ENCODE measurements at places on chromosomes 1 and 21.

DNA sequence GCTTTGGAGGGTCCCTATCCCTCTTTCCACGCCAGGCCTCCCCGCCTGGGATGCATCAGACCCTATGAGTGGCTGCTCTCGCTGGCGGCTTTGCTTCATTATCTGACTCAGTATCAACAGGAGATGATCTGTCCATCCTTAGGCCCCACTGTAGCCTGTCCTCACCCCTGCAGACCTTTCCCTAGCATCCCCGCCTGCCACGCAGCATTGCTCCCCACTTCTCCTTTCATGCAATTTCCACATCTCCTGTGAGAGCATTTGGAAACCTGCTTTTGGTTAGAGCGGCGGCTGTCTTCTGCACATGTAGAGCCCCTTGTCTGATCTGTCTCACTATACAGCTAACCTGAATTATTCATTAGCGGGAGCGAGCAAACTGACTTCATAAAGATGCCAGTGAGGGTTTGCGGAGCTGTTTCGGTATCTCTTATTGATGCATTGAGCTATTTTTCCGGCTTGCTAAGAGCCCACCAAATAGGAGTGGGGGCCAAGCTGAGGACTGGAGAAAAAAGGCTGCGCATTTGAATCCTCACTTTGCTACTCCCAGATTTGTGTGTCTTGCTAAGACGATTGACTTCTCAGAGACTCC, 40.0 kb upstream of the ATP2B4 start:
- no peak for DNase-seq

DNA sequence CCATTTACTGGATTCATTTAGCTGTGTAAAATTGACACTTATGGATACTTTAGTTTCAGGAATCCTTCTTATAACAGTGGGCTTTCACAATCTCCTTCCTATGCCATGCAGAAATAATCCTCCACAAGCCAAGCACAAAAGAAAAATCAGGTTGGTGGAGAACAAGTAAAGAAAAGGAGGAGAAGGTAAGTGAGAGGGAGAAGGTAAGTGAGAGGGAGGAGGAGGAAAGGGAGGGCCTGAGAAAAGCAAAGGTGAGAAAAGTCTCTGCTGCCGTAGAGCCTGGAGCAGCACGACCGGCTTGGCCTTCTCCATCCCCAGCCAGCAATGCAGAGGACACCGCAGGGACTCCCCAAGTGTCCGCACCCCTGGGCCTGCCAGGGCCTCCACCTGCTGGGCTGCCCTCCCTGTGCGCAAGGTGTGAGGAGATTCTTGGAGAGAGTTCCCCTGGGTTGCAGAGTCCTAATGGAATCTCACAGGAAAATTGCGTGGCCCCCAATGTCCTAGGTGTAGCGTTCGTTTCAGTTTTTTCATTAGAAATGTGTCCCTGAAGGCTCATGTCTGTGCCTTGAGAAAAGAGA, 39.0 kb downstream of the PRMT2 start:
- DNase-seq = no peak

- no peak for DNase-seq
Observed at GRCh38 chr1:231923491-231924041, 297.0 kb downstream of the DISC1 start.

DNA sequence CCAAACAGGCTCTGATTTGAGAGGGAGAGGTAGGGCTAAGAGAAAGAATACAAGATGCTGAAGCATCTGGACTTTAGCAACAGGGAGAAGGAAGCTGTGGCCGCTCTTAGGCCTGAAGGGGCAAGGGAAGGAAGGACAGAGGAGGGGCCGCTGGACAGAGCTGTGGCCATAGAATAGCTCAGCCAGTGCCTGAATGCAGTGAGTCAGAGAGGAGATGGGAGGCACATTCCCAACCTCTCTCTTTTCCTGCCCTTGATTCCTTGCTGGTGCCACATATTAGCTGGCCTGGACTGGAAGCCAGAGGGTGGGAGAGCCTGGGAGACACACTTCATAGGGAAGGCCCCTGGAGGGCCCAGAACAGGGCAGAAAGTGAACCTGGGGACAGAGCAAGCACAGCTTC, 83.4 kb upstream of the POU3F1 start:
- DNase-seq = no peak

- no peak for DNase-seq
Observed at GRCh38 chr1:206793620-206794019, 21.3 kb upstream of the IL10 start.

DNA sequence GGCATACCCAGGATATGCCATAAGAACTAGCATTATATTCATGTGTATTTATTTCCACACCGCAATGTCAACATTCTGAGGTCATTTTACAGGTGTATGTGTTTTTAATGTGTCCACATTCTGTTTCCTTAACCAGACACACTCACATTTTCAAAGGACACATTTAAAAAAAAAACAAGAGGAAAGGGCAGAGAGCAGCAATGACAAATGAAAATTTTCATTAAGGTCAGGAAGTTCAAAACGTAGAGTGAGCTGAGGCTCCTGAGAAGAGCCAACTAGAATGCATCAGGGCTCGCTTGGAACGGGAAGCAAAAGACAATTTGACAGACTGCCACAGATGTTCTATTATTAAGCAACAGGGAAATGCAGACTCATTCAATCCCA, 4.8 kb upstream of the GNPAT start:
- no peak for DNase-seq

- no peak for DNase-seq
Observed at GRCh38 chr21:45332415-45332814, 44.7 kb upstream of the POFUT2 start.

GRCh38 chr1:227059076-227059475, 119.0 kb downstream of the COQ8A start:
- DNase-seq = no peak

GRCh38 chr1:182910143-182910542, 42.8 kb downstream of the SHCBP1L start:
- no peak for DNase-seq

DNA sequence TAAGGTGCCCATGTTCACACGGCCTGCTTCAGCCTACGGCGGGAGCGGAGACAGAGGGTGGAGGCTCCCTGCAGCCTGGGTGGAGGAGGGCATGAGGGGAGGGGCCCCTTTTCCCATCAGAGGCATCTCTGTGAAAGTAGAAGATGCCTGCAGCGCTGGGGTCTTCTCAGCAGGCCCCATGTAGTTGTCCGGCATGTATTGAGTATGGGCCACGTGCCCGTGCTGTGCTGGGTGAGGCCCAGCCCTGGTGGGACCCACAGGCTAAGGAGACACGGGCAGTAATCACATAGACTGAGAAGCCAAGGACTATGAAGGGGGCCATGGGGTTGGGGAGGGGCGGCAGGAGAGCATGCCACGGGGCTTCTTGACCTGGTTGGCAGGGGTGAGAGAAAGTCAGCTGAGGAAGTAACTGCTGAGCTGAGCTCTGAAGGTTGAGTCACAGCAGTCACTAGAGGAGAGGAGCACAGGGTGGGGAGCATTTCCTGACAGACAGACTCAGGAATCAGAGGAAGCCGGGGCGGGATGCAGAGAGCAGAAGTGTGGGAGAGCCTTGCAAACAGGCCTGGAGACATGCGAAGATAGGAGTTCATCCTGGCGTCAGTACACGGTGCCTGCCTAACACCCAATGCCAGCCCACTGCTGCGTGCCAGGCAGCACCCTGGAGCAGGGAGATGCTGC, 21.6 kb downstream of the PSEN2 start:
- no peak for DNase-seq

DNA sequence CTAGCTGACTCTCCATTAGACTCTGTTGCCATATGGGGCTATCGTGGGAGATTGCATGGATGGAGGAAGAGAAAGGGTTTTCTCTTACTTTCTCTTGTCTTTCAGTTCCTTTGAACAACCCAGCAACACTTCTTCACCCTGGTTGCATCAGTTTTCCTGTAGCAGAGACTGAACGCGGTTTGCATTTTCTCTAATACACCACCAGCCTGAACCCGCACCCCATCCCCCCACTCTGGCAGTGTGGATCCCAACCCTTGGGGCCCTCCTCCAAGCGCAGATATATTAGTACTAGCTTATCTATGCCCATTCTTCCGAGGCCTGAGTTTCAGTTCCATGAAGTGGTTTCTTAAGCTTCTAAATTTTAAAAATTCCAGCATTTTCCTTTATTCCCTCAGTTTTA, 12.6 kb downstream of the DR1 start:
- no peak for DNase-seq

DNA sequence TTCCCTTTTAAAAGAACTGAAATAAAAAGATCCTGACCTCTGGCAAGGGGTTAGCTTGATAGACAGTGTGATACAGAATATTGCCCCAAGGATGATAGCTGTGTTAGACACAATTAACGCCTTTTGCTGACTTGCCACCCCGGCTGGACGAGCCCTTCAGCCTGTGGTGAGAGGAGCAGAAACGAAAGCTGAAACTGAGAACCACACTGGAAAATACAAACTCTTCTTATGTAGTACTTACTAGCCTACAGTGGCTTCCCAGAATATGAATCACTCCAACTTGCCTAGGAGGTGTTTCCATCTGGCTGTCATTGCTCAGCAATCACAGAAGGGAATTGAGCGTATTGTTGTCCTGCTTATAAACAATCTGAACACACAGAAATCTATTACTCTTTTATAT, 22.9 kb downstream of the SAMSN1 start:
- DNase-seq = no peak

- DNase-seq = no peak
Observed at GRCh38 chr1:216350186-216350585, 73.1 kb downstream of the USH2A start.

DNA sequence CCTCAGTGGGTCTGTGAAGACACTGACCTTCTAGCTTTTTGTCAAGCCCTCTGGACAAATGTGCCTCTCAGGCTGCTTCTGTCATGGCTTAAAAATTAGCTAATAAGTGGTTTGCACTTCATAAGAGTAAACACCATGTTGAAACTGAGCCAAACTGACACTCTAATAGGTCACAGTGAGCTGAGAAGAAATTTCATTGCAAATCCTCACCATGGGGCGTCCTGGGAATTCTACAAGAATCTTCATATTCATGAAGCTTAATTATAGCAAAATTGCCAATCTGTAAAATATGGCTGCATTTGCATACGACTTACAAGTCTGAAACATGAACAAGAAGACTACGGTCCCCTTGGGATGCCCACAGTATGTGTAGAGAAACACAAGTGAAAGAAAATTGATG, 188.6 kb downstream of the DSCAM start:
- peak; percentile 22 for DNase-seq

GRCh38 chr1:172090511-172090817, 249.2 kb downstream of the DNM3 start:
- no peak for DNase-seq

DNA sequence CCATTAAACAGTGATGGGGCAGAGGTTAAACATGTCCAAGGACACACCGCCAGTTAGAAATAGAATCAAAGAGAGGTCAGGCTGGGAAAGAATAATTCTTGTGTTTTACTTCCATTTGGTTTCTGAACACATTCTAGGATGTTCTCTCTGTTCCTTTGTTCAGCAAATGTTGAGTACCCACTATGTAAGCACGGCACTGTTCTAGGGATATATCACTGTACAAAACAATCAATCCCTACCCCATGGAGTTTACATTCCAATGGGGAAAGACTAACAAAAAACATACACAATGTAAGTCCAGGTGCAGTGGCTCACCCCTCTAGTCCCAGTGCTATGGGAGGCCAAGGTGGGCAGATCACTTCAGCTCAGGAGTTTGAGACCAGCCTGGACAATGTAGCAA, 6.2 kb downstream of the MYOCOS start:
- no peak for DNase-seq

- no peak for DNase-seq
Observed at GRCh38 chr1:217072926-217073325, 349.7 kb upstream of the ESRRG start.

DNA sequence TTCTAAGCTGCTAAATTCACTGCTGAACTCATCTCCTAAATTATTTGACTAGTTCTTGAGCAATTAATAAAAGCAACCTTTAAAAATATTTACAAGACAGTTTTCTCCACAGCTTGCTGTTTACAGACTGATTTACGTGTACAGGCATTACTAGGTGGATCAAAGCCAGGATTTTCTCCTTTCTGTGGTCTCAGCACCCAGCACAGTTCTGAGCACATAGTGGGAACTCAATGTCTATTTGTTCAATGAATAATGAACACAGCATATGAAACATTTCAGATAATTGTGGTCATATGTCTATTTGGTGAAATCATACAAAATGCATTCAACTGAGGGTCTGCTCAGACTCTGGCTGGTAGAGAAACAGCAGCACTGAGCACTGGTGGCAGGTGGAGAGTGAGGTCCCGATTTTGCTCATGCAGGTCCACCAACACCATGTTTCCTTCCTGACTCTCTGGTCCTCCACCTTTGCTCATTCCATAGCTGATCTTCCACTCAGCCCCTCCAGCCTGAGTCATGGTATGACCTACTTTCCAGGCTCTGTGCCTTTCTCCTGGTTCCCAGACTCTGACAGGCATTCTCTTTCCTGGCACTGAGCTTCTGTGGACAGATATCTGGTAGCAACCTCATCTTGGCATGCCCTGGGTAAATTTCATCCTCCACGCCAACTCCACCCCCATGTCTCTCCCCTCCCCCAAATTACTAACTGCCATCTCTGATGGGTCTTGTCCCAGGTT, 311.3 kb downstream of the TGFB2 start:
- DNase-seq = no peak

DNA sequence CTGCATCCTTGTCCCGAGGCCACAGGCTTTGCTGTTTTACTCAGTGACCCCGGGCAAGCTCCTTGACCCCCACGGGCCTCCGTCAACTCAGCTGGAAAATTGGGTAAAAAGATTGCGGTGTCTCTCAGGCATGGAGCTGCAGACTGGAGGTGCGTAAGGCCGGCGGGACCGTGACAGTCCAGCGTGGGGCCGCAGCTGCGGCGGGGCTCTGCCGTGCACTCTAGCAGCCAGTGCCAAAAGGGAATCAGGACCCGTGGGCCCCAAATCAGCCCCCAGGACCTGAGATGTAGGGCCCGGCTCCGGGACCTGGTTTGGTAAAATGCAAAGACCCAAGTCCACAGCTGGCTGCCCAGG, 158.3 kb downstream of the PRDM16 start:
- no peak for DNase-seq

GRCh38 chr1:12477314-12477713, 140.7 kb downstream of the DHRS3 start:
- DNase-seq = no peak

DNA sequence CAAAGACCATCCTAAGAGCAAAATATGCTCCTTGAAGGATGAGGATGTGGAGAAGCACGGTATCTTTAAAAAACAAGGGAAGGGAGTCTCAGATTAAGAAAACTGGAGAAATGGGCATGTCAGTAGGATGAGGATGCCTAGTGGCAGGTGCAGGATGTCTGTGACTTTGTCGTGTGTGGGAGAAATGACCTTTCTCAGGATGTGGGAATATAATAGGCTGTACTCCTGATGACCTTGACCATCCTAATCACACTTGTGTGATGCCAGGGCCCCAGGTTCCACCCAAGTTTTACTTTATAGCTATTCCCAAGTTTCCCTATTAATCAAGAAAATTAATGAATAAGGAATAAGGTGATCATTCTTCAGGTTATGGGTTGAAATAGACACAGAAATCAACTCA, 12.9 kb downstream of the C1orf116 start:
- DNase-seq = no peak
